ENCODE measurements at places on chromosomes 5 and 9.

GRCh38 chr5:143400541-143401226, 2.8 kb downstream of the NR3C1 start:
- no peak for DNase-seq

GRCh38 chr9:96566498-96567202, 53.0 kb downstream of the CDC14B start:
- DNase-seq: peak; percentile 77

DNA sequence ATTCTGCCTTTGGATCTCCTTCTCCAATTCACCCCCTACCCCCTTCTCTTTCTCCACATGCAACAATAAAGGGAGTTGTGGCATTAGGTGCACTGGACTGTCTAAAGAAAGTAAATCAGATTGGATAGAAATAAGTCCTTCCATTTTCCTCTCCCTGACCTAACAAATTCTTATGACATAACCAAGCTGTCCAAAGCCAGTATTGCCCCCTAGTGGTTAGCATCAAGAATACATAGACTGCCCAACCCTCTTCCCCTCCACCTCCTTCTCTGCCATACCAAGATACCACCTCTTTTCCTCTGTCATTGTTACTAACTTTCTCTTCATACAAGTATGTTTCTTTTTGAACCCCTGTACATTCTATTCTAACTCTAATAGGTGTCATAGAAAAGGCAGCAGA, 45.7 kb downstream of the PPARGC1B start:
- DNase-seq: no peak

DNA sequence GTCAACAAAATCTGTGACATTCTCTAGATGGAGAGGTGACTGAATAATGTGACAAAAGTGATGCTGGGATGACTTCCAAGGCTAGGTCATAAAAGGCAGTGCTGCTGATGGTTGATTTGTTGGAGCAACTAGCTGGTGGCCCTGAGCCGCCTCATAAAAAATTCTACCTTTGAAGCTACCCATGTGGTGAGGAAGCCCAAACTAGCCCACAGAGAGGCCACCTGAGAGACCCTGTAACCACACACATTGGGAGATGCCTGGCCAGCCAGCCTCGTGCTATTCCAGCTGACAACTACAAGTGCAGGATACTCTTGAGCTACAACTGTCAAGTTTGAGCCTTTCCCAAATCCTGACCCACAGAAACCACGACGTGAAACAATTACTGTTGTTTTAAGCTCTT, 22.7 kb downstream of the CLTA start:
- DNase-seq: no peak

DNA sequence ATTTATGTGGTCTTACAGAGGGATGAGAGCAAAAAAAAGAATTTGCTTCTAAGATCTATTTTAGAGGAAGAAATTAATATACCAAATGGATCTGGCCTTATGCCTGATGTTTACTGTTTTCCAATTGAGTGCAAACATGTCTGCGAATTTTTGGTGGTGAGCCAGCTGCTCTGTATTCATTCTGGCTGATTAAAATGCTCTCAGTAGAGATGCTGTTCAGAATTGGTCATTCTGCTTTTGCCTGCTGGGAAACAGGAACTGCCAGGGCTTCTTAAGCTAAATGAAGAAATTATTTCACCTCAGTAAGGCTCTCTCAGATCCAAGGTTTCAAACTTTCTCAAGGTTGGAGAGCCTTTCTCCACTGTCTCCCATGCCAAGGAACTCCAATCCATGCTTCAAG, 132.0 kb upstream of the SV2C start:
- DNase-seq: no peak

DNA sequence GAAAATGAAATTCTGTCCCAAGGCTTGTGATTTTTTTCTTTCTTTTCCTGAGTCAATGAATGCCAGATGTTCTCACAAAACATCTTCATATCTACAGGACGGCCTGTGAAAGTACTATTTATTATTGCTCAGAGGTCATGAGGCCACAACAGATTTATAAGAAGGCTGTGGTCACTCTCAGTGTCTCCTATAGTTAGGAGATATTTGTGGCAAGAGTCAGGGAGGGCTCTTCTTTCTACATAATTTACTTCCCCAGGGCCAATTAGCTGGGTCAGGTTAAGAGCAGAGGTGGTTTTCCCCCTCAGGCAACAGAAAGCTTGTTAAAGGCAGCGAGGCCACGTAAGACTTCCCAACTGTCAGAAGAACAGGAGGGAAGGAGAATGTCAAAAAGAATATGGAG, 248.7 kb downstream of the SLIT3 start:
- DNase-seq: no peak

DNA sequence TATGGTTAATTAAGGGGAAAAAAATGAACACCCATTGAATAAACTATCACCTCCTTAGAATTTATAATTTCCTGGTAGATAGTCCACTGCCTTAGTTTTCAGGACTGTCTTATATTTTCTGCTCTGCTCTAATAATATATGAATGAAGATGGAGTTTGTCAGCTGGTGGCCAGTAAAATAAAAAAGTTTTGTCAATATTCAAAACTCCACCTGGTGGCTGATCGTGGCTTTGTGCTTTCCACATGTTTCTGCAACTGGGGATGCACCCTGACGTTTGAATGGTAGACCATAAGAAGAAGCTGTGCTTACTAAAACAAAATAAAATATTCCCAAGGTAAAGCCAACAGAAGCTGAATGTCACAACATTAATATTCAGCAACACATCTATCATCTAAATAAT, 286.6 kb upstream of the IZUMO3 start:
- no peak for DNase-seq

DNA sequence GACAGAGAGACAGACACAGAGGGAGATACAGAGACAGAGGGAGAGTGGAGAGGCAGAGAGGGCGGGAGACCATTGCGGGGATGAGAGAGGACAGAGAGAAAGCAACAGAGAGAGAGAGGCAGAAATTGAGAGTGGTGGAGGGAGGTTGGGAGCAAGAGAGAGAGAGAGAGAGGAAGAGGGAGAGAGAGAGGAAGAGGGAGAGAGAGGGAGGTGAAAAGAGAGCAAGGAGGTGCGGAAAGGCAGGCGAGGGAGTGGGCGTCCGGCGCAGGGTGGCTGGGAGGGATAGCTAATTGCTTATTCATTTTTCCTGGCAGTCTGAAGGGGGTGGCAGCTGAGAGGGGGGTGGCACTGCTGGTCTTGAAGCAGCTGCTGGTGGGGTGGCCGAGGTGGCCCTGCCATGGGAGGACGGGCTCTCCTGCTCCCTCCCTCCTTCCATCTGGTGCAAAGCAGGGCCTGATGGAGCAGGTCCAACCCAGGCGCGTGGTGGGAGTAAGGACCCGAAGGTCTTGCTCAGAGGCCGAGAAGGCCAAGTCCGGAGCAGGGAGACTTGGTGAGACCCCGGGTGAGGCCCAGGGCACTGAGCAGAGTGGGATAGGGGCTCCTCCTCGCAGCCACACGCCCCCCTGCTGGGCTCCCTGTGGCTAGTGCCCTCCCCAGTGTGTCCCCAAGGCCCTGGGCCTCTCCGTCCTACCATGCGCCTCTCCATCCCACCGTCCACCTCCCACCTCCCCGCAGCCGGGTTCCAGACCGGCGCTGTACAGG, 25.3 kb upstream of the RNU6ATAC start:
- DNase-seq: no peak

- no peak for DNase-seq
These were observed 157.0 kb upstream of the TRPC7 start for GRCh38 chr5:136522217-136522956.

GRCh38 chr5:501831-502184, 22.4 kb downstream of the SLC9A3 start:
- DNase-seq: no peak

- DNase-seq: no peak
These were observed 42.6 kb upstream of the NAA35 start for GRCh38 chr9:85898332-85898731.

DNA sequence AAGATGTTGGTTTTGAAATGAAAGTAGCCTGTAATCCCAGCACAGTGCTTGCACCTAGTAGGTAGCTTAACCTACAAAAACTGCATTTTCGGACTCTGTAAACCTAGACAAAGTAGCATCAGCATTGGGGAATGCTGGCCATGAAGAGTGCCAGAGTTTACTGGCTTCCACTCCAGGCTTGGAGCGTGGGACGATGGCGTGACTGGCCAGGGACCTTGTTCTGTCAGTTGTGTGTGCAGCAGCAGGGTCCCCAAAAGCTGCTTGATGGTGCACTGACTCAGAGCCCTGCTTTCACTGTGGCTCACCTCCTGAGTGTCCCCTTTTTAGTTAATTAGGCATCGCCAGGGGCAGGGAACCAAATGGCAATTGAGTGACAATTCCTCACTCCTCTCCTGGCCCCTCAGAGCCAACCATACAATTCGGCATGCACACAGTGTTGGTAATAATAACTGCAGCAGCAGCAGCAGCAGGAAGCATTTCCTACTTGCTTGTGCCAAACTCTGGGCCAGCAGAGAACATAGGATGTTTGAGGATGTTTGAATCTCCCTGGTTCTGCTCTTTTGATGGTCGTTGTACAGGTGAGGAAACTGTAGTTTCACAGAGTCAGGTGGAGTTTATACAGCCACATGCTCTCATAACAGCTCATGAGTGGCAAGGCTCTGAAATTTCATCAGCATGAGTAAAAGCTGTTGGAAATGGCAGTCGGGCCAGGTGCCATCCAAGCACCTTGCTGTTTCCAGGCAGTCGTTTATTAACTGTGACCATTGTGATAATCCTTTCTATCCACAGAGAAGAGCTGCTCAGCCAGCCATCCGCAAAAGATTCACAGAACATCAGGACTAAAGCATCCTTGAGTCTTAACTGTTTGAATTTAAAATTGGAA, 4.2 kb downstream of the UBE2QL1 start:
- no peak for DNase-seq

DNA sequence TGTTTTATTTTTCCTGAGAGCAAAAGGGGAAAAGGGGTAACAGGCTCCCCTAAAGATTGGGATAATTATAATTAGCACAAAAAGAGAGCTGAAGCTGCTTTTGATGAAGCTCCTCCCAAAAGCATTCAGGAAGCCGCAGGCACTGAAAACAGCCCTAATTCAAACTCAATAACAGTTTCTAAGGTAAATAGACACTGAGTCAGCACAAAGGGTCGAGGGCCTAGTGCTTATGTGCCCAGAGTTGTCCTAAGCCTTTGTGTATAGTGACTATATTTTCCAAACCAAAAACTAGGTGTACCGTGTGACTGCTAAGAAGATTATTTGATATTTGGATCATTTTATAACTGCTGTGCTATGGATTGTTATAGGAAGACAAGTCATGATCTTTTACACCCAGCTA, 67.7 kb downstream of the HMHB1 start:
- no peak for DNase-seq

- no peak for DNase-seq
These were observed 30.1 kb upstream of the NFIB start for GRCh38 chr9:14344053-14344524.

- DNase-seq: no peak
These were observed 263.1 kb upstream of the RGMB start for GRCh38 chr5:98510143-98510985.

DNA sequence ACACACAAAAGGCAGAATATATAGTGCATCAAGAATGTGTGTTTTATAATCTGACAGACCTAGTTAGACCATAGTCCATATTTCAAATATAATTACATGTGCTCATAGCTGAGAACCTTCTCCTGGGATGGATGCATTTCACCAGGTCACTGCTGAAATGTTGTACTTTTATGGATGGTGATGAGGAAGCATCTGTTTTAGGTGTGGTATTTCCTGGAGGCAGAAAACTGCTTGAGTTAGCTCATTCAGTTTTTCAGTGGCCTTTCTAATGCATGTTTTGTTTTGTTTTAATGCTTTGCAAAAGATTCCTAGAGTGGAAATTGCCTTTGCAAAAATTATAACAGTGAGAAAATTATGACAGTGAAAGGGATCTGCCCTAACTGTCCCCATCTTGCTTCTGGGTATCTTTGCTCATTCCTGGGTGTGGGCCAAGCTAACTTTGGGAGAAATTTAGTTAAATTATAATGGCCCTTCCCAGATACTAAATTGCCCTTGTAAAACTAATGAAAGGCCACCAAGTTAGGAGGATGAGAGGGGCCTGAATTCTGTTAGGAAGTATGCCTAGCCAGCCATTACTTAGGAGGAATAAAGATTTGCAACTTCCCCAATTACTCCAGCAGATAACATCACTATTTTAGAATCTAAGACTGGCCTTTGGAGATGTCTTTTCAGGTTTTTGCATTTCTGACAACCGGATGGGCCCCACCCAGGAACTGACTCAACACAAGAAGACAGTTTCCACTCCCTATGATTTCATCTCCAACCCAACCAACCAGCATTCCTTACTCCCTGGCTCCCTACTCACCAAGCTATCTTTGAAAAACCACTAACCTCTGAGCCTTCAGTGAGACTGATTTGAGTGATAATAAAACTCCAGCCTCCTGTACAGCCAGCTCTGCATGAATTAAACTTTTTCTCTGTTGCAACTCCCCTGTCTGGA, 7.0 kb upstream of the IL12B start:
- peak; percentile 25 for DNase-seq

DNA sequence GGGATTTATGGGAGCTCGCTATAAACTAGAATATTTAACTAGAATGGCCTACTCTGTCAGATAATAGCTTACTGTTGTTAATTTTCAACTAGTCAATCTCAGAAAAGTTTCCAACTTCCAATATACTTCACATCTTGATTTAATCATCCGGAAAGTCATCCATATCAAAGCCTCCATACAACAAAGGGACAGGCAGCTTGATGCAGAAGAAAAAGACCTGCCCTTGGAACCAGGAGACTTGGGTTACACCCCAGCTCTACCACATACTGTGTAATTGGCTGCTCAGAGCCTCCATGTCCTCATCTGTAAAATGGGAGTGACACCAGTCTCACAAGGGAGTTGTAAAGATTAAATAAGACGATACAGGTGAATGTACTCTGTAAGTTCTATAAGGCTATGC, 1.9 kb downstream of the PTPN3 start:
- DNase-seq: no peak

- no peak for DNase-seq
These were observed 58.6 kb downstream of the SLIT3 start for GRCh38 chr5:169242175-169242848.

GRCh38 chr5:172493002-172493401, 38.7 kb upstream of the SH3PXD2B start:
- no peak for DNase-seq

- no peak for DNase-seq
These were observed 21.3 kb downstream of the WNK2 start for GRCh38 chr9:93205045-93205768.

DNA sequence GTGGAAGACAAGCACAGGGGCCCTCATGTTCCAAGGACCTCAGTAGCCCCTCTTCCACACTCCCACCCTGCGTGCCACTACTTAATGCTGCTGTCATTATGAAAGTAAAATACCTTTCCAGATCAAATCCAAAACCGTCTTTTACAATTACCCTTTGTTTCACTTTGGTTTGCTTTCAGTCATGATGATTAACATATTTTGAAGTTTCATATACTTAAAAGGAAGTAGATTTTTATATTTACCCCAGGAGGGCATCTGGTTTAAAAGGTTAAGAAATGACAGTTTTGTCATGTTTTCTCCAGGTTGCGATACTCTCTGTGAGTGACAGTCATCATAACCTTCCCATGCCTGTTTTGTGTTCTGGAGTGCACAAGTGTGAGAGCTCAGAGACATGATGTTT, 13.5 kb upstream of the MAP1B start:
- no peak for DNase-seq

DNA sequence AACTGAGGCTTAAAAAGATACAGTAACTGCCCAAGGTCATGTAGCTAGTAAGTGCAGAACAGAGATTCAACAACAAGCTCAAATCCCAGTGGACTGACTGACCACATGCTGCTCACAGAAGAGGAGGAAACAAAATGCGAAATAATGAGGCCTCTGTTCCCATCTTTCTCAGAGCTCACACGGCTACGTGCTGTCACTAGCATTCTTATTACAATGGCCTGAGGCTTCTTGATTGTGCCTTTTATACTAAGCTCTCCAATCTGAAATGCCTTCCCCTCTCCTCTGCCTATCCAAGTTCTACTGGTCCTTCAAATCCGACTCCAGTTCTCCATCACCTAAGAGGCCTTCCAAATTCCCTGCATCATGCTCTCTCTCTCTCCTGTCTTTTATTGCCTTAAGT, 26.0 kb downstream of the SGTB start:
- DNase-seq: no peak

All from effector memory CD8-positive, alpha-beta T cell (primary cell).